Stimulated activated CD8-positive, alpha-beta memory T cell treated with anti-CD3 and anti-CD28 coated beads, Interleukin-4, amount 100 ng/mL, for 1 hour (primary cell): ENCODE measurements at places on chromosomes 11 and 22.

DNA sequence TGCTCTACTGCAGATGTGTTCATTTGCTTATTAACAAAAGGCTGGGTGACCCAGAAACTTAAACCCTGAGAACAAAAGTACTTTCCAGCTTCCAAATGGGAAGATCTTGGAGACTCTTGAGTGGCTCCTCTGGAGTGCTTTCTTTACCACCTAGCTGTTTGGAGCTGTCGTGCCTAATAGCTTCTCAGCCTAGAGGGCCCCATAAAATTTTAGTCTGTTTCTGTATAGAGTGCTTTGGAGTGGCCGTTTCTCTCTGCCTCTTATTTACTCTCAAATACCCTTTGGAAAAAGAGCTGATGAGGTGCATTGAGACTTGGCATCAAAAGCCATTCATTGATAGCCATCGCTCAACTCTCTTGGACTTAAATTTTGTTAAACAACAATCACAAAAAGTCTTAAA, 50.7 kb downstream of the ZNRF3 start:
- DNase-seq: no peak

DNA sequence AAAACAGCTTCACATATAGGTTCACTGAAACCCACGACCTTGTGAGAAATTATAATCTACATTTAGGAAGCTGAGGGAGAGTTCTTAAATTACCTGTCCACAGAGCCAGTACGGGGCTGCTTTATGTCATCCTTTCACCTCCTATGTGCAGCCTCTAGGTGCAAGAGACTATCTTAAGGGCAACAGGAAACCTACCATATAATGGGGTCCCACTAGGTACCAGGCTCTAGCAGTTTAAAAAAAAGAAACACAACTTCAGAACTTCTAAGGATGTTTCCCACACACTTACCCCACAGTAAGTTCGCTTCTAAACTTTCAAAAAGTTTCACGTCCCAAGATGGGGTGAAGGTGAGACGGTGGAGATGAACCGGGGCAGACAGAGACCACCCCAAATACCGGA, 573 bp downstream of the STK33 start:
- DNase-seq: no peak

DNA sequence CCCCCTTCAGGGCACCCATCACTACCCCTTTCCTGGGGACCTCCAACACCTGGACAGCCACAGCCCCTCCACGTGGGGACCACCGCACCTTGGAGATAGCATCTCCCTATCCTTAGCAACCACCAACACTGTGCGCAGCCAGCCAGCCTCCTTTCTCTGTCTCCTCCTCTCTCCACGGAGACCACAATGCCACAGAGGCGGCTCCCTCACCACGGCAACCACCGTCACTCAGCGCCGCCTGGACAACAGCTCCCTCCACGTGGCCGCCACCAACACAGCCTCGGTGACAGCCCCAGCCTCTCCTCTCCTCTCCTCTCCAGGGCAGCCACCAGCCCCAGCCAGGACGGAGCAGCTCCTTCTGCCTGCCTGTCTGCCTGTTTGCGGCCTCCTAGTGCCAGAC, 10.5 kb downstream of the ELFN2 start:
- no peak for DNase-seq

- no peak for DNase-seq
Observed at GRCh38 chr11:43772733-43773132, 92.2 kb downstream of the HSD17B12 start.

DNA sequence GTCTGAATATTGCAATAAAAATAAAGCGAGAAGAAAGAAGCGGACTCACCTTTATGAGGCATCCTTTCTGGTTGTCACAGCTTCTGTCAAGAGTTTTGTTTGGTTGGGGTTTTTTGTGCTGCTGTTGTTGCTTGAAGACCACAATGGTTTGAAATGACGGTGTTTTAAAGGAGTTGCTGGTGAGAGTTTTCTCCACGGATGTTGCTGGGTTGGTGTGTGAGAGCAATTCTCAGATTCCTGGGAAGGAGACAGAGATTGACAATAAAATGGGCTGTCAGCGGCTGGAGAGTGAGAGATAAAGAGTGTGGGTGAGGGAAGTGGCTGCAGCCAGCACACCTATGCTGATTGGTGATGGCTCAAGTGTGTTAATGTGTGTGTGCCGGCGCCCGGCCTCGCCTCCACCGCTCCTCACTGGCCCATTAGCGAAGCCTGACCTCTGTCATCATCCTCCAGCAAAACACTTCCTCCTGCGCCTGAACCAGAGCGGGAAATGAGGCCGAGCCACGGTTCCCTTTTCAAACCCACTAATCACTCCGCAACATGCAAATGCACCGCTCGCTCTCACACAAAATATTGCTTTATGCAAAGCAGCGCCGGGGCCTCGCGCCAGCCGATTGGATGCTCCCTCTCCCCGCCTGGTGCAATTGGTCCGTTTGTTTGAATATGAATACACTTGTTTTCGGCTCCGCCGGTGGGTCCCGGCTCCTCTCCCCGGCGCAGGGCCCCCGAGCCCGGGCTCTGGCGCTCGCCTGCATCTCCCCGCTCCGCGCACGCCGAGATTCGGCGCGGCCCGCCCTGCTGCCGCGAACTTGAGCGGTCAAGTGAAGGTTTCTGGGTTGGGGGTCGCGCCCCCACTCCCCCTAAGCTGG, at the start of gene PAX6:
PAX6 (minus strand) TSS at position 544 of the 869 bp plus-strand sequence. CDS start 4,911 bp downstream, outside the sequence.
- no peak for DNase-seq

DNA sequence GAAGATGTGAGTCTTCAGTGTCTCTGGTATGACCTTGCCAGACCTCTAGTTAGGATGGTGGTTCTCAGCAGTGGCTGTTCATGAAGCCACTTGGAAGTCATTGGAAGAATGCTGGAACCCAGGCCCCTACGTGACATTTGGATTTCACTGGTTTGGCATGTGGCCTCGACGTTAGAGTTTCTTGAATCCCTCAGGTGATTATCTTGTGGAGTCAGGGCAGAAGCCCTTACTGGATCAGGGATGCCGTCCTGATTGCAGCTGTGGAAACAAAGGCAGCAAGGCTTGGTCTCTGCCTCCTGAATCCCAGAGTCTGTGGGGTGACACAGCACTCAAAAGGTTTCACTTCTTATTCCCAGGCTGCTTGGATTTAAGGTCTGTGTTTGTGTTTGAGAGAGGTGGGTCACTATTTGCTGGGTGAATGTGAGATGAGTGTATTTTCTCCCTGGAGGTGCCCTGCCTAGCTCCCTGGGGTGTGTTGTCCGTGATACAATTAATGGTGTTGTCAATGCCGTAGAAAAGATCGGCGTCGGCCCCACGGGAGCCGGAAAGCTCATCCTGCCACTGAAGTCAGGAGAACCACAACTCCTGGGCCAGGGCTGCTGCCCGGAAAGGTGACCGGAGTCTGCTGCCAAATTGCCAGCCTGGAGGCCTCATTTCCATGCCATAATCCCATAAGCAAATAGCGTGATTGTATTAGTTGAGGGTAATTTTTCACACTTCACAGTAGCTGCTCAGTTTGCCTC, 939.0 kb downstream of the BRD1 start:
- no peak for DNase-seq
